Activated T-helper 1 cell treated with Interleukin-2 at 50 U/mL for 16 hours (primary cell): ENCODE measurements at places on chromosomes 2 and 18.

GRCh38 chr2:128779301-128780095, 460.8 kb upstream of the HS6ST1 start:
- DNase-seq = no peak

GRCh38 chr2:15642815-15643500, 51.3 kb downstream of the DDX1 start:
- DNase-seq = no peak

GRCh38 chr18:7521226-7521856, 45.8 kb upstream of the PTPRM start:
- DNase-seq = no peak

GRCh38 chr2:133292259-133292658, 276.0 kb downstream of the NCKAP5 start:
- no peak for DNase-seq

DNA sequence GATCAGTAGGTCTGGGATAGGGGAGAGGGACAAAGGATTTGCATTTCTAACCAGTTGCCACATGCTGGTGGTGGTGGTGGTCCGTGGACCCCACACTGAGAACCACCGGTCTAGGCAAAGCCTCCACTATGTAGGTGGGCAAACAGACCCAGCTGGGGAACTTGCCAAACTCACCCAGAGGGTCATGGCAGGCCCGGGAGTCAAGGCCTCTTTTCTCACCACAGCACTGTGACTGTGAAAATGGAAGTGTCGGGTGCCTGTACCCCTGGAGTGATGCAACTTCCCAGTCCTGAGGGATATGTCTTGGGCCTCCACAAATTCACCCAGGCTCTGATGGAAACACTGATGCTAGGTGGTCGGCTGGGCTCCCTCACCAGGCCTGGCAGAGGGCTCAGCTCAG, 101.2 kb upstream of the SMAD2 start:
- DNase-seq = no peak
